T-cell (primary cell): ENCODE measurements at places on chromosomes 6 and 20.

- no peak overlapping the region for H3K4me3 ChIP-seq
- H3K27ac ChIP-seq, result no peak overlapping the region
- DNase-seq, result no peak
- H3K36me3 ChIP-seq, result no peaks in the 10 kb centered on the region
- H3K27me3 ChIP-seq, result no peaks in the 10 kb centered on the region
Observed at GRCh38 chr6:146775220-146775619, 176.4 kb downstream of the ADGB start.

GRCh38 chr6:130778946-130779657 lies 48.1 kb upstream of the SMLR1 start:
- no peaks in the 10 kb centered on the region for H3K36me3 ChIP-seq
- no peak for DNase-seq
- H3K27ac ChIP-seq, result no peak overlapping the region
- peak overlapping the region; percentile 12 for H3K4me3 ChIP-seq
- H3K27me3 ChIP-seq, result no peaks in the 10 kb centered on the region
- peaks cover 46% of the 10 kb centered on the region for H3K4me1 ChIP-seq

DNA sequence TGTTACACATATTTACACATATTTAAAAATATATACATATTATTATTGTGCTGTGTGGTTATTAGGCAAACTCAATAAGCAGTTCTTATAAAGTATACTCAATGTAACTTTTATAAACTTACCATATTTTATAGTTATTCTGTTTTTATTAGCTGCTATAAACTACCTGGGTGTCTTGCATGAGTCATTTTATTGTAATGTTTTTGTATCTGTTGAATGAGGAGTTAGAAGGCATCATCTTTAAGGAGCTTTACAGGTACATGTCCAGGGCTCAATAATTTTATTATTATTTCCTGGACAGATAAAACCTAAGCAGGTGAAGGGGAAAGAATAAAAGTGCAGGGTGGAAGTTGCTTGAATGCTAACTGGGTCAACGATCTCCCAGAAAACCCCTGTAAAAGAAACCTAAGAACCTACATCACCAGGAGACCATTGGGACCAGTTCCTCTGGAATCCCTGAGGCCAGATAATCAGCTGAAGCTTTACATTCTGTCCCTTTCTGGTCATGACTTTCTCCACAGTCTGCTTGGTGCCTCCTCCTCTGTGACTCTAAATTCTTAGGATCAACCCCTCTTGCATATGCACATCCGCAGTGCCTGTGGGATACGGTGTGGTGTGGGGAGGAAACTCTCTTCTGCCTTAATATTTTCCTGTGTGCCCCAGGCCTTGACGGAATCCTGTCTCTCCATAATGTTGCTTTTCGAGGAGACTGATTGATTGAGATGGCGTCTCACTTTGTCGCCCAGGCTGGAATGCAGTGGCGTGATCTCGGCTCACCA lies 38.0 kb downstream of the TRIM38 start:
- no peaks in the 10 kb centered on the region for H3K36me3 ChIP-seq
- DNase-seq, result no peak
- H3K4me1 ChIP-seq, result no peaks in the 10 kb centered on the region
- H3K27me3 ChIP-seq, result no peaks in the 10 kb centered on the region

DNA sequence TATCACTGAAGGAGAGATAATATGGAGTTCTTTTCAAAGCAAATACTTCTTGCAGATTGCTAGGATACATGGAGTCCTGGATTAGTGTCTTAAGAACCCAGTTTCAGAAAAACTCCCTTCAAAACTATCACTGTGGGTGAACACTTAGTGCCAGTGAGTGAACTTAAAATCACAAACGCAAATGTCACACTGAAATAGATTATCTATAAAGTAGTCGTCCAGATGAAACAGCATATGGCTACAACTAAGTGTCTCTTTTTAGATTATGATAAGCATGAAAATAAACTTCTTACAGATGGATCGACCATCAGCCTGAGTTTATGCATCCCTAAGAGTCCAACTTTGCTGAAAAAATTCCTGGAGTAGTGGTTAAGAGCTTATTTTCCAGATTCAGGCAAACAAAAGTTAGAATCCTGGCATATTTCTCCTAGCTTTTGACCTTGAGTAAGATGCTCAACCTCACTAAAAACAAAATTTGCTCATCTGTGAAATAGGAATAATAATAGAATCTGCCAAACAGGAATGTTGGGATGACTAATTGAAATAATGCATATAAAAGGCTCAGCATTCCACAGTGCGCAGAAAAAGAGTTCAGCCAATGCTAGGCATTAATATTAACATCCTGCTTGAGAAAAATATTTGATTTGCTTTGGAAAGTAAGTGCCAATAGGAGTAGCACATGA lies 70.4 kb downstream of the DOK5 start:
- H3K36me3 ChIP-seq, result no peaks in the 10 kb centered on the region
- H3K27me3 ChIP-seq, result peaks cover 2% of the 10 kb centered on the region
- no peak overlapping the region for H3K4me3 ChIP-seq
- no peaks in the 10 kb centered on the region for H3K4me1 ChIP-seq
- H3K27ac ChIP-seq, result no peak overlapping the region
- no peak for DNase-seq

DNA sequence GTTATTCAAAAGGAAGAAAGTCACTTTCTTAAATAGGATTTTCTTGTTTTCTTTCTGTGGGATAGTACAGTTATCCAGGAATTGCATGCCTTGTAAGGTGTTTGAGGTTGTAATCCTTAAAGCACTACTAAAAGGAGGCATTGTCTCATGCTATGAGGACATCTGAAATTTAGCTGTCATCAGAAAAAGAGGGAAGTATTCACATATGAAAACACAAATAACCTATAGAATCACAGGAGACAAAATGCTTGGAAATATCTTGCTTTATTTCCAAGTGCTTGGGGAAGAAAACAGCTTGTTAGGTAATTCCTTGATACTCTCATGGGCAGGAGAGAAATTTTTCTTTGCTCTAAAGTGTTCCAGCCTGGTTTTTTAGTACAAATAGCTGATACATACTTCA lies 40.1 kb downstream of the HECA start:
- peaks cover 73% of the 10 kb centered on the region for H3K36me3 ChIP-seq
- DNase-seq, result no peak
- H3K27me3 ChIP-seq, result no peaks in the 10 kb centered on the region
- H3K4me1 ChIP-seq, result peaks cover 54% of the 10 kb centered on the region

- H3K4me1 ChIP-seq, result no peaks in the 10 kb centered on the region
- H3K27ac ChIP-seq, result no peak overlapping the region
- H3K4me3 ChIP-seq, result no peak overlapping the region
- H3K27me3 ChIP-seq, result no peaks in the 10 kb centered on the region
- DNase-seq, result no peak
- peaks cover 5% of the 10 kb centered on the region for H3K36me3 ChIP-seq
Observed at GRCh38 chr20:49833483-49833882, 20.9 kb downstream of the SLC9A8 start.

DNA sequence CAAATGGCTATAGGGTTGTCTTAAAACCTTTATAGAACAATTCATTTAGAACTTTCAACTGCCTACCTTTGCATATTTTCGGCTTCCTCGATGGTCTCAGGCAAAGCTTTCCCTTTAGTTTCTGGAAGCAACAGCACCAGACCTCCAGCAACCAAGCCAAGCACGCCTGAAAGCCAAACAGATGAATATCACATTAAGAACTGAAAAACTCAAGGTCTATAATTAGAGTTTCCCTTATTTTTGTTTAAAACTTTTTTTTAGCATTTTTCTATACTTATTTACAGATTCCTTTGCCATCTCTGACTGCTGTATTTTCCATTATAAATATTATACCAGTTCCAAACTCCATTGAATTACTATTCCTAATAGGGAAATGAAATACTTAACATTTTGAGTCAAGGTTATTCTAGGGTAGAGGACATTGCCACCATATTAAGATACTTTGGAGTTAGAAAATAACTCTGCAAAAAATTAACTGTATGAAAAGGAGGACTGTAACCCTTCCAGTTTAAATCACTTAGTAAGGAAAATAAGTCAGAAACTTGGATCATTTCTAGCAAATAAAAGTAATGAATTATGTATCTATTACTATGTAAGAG lies 33.9 kb downstream of the SLC22A2 start:
- H3K27me3 ChIP-seq, result no peaks in the 10 kb centered on the region
- H3K4me3 ChIP-seq, result no peak overlapping the region
- no peaks in the 10 kb centered on the region for H3K36me3 ChIP-seq
- H3K27ac ChIP-seq, result no peak overlapping the region
- DNase-seq, result no peak

GRCh38 chr6:54087721-54088120 lies 23.5 kb upstream of the MLIP start:
- H3K27me3 ChIP-seq, result no peaks in the 10 kb centered on the region
- no peaks in the 10 kb centered on the region for H3K36me3 ChIP-seq
- H3K27ac ChIP-seq, result no peak overlapping the region

DNA sequence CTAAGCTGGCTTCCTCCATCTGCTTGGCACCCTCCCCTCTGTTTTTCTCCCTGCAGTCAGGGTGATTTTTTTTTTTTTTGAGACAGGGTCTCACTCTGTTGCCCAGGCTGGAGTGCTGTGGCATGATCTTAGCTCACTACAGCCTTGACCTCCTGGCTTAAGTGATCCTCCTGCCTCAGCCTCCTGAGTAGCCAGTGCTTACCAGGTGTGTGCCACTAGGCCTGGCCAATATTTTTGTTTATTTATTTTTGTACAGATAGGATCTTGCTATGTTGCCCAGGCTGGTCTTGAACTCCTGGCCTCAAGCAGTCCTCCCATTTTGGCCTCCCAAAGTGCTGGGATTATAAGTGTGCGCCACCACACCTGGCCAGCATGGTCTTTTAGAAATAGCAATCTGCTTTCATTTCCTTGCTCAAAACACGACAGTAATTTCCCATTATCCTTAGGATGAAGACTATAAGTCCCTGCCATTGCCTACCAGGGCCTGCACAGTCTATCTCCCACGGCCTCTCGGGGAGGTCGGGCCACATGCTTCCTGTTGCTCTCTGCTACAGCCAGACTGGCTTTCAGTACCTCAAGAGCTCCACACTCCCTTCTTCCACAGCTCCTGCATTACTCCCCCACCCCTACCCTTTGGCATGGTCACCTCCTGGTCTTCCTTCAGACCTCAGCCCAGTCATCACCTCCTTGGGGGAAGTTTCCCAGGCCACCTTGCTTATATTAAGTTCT lies 11.1 kb upstream of the CD164 start:
- H3K27me3 ChIP-seq, result peaks cover 3% of the 10 kb centered on the region
- DNase-seq, result no peak

GRCh38 chr6:158609455-158610155 lies 34.9 kb downstream of the DYNLT1 start:
- no peaks in the 10 kb centered on the region for H3K27me3 ChIP-seq
- no peak for DNase-seq
- no peak overlapping the region for H3K4me3 ChIP-seq
- no peaks in the 10 kb centered on the region for H3K4me1 ChIP-seq
- H3K36me3 ChIP-seq, result peaks cover 88% of the 10 kb centered on the region
- H3K27ac ChIP-seq, result no peak overlapping the region

GRCh38 chr6:42269553-42269952 lies 51.9 kb upstream of the MRPS10 start:
- DNase-seq, result peak; percentile 26
- peaks cover 19% of the 10 kb centered on the region for H3K36me3 ChIP-seq
- no peaks in the 10 kb centered on the region for H3K27me3 ChIP-seq
- H3K4me1 ChIP-seq, result no peaks in the 10 kb centered on the region
